ENCODE measurements at places on chromosomes 4 and X.
A peak's percentile ranks its signal among the peaks of the same experiment; 100 is the strongest.

DNA sequence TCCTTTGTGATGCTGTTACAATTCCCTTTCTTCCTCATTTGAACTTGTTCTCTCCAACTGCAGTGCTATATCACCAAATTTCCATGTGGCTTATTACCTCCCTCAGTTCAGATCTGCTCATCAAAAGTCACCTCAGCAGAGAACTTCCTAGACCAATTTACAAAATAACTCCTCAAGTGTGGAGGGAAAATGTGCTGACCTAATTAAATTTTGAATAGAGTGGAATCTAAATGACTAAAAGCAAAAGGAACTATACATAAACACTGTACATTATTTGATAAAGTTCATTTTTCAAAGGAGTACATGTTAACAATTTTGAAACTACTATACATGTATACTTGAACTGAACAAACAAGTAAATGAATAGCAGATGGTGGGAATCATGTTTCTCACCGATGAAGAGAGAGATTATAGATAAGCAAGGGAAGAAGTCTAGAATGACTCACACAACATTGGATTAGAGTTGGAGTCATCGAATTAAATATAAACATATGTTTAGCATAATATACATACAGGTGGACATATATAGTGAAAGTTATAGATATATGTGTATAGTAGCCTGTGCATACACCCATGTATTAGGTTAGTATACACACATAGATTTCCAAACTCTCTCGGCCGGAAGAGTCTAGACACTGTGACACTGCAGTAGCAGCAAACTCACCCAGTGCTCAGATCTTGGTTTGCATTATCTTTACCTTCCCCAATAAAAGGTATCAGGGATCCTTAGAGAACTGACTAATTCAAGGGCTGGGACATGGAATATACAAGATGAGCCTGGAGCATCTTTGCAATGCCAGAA lies 318.7 kb downstream of the PCDH18 start:
- no peak for DNase-seq

- peak; percentile 13 for DNase-seq
Measured at GRCh38 chrX:49269767-49270248, at the start of gene PPP1R3F. TSS of gene PPP1R3F (plus strand) at chrX:49269793. CDS start at chrX:49269870, 77 bp downstream.

DNA sequence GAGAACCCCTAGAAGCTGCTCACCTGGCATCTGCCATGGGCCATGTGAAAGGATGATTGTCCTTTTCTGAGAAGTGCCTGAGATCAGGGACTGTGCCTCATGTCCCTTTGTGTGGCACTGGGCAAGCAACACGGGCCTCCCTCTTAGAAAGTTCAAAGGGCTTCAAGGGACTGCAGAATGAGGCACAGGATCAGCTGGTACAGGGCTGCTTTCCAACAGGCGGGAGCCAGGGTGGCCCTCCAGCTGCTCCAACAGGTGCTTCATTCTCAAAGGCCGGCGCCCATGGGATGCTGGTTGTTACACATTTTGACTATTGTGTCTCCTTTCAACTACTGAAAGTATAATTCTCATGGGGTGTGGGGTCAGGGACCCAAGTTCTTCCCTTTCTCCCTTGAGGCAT lies 114.7 kb downstream of the ENPP6 start:
- no peak for DNase-seq

GRCh38 chrX:13721819-13722519 lies 12.5 kb downstream of the TRAPPC2 start:
- DNase-seq: no peak

DNA sequence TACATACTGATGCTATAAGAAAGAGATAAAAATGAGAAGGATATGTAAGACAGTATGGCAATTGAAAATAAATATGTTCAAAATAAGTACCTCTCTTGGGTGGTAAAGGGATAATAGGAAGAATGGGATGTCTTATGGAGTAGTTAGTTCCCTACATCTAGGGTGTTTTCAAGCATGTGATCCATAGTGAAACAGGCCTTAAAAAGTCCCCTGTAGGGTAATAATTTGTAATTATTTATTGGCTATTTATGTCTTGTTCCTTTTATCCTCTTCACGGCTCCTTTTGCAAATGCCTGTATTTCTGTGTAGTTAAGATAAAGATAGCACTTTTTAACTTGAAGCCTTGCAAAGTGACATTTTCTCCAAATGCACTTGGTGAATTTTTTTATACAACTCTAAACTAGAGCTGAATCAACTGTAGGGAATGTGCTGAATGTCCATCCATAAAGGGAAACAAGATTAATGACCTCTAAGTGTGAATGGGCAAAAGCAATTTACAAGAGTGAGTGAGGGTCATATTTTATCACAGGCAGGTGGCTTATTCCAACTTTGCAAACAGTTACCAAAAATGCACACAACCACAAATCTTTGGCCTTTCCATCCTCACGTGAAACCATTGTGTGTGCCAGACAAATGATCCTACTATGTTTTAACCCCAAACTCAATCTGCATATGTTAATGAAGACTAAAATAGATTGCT lies 299.0 kb downstream of the KCNIP4 start:
- DNase-seq: no peak

DNA sequence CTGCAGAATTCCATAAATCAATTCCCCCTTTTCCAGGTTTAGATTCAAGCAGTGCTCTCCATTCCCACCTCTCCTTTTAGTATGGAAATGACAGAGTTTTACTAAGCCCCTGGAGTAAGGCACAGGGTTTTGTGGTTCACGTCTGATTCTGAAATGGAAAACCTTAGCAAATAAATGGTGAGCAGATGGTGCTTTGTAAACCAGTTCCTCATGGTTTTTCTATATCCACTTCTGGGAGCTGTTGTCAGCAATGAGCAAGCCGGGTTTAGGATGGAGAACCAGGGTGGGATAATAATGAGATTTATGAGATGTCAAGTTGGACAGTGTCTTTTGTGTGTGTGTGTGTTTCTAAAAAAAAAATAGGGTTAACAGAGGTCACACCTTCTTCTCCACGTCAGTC lies 113.8 kb upstream of the RBPJ start:
- DNase-seq: no peak

DNA sequence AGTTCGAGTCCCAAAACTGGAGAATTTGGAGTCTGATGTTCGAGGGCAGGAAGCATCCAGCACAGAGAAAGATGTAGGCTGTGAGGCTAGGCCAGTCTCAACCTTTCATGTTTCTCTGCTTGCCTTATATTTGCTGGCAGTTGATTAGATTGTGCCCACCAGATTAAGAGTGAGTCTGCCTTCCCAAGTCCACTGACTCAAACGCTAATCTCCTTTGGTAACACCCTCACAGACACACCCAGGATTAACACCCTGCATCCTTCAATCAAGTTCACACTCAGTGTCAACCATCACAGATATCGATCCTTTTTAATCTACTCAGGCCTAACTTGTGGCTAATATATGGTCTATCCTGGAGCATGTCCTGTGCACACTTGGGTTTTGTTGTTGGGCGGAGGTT lies 18.0 kb upstream of the MAEA start:
- no peak for DNase-seq

DNA sequence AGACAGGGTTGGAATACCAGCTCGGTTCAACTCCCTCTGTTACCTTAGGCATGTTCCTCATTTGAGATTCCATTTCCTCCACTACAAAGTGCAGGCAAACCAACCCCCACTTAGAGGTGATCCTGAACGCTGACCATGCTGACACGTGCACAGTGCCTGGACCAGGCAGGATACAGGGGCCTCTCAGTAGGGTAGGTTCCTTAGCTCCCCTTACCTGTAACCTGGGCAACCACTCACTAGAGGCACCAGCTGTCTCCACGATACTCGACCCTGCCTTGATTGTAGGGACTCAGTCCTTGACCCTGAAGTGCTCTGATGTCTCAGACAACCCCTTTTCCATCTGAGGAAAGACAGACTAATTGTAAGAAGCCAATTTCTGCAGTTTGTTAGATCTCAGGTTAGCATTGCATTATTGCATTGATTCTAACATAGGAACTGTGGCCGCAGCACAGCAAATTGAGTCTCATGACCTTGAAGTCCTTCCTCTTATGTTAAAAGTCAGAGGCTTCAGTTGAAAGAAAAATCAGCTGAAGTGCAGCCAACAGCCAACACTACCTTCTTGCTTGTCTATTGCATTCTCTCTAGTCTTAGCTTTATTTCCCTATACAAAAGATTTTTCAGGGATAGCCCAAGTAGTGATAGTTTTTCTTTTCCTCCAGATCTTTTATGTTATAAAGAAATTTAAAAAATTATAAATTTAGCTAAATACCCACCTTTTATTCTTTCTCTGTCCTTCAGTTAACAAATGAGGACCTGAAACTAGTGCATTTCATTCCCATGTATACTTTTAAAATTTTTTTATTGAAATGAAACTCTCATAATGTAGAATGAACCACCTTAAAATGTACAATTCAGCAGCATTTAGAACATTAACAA lies 11.2 kb upstream of the C1QTNF7 start:
- DNase-seq: no peak

DNA sequence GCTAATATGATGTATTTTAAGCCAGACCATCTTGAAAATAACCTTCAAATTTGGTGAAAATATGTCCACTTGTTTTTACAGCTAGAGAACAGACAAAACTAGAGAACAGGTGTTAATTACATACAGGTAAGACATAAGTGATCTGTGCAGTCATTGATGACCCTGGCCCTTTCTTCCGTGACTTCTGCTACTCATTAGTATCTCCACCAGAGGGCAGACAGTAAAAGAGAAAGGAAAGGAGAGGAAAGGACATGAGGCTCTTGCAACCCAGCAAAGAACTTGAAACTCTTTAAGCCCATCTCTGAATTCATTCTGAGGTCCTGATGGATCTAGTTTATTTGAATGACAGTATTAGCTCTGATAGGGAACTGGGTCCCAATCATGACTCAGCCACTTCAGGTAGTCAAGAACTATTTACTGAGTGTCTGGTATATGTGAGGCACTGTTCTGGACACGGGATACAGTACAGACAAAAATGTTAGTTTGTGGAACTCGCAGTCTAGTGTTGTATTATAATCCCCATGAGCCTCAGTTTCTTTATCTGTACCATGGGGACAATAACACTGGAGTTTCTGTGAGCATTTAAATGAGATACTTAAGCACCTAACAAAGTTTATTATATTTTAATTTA lies 121.0 kb upstream of the TEX13D start:
- DNase-seq: no peak

DNA sequence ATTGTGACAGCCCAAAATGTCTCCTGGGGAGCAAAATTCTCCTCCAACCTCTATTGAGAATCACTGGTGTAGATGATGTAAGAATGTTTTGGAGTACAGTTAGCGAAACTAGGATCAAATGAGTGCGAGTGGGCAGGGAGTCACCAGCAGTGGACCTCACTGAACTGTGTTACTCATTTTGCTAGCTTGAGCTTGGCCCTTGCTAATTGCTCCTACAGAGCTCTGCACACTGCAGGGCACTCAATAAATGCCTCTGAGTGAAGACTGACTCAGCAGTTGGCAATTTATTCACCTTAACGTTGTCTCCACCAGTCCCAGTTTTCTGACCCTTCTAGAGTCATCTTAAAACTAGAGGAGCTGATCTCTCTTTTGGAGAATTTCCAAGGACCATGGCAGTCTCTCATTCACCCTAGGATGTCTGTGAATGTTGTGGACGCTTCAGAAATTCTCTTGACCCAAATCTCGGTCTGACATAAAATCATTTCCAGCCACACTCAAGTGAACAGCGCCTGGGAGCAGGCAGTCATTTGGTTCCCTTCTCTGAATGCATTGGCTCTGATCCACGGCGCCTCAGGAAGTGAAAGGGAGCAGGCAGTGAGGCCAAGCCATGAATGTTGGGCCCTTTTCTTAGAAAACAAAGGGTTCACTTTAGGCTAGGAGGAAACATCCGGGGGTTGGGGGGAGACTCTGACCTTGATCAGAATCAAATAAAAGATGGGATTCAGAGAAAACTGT lies 148.1 kb downstream of the NWD2 start:
- no peak for DNase-seq
